ENCODE measurements at places on chromosomes 1 and 21. TPM values are rescaled to one million over a fixed set of nuclear protein-coding genes. Genes with fewer than 3 reads are reported as not detected.

OPRD1 gene
- 0.05 TPM for total RNA-seq

- no peak for DNase-seq
Measured at GRCh38 chr1:12296016-12296415, 66.2 kb downstream of the VPS13D start.

DNA sequence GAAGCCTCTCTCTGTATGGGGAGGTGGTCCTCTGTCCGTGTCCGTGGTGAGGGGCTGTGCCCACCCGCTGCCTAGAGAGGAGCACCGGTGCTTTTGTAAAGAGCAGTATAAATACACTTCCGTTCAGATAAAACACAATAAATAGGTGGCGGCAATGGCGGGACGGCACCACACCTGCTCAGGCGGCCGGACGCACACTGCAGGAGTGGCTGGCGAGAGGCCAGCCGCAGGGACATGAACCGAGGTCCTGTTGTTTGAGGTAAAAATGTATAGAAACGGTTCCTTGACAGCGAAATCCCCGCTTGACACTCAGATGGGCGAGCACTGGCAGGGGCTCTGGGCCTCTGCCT, 40.8 kb downstream of the KRTAP10-1 start:
- DNase-seq, result no peak

- DNase-seq, result no peak
Measured at GRCh38 chr1:178405137-178405536, 91.6 kb downstream of the CLEC20A start.

DNA sequence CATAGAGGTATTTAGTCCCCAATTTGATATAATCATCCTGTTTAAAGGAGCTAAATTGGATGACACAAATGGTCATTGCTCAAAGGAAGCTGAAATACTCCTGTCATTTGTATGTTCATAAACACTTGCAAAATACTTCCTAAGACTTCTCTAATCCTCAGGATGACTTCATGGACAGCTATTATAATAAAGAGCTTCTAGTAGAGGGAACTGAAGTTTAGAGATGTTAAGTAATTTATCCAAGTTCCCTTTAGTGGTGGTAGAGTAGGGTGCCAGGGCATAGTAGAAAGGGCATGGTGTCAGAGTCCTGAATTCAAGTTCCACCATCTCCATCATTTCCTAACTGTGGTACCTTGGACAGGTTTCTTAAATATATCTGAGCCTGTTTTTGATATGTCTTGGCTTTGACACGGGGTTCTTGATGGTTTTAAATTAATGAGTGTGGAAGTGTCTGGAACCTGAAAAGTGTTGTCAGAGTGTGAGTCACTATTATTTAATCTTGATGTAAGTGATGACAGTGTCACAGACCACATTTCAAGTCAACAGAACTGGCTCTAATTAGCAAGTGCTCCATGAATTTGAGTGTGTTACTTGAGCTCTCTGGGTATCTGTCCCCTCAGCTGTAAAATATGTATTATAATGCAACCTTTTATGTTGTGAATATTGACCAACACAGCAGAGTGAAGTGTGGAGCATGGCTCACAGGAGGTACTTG, 12.1 kb upstream of the GBP6 start:
- DNase-seq, result no peak

GRCh38 chr1:233654658-233655280, 40.9 kb downstream of the KCNK1 start:
- no peak for DNase-seq

GRCh38 chr21:40675017-40675416, 171.9 kb downstream of the DSCAM start:
- no peak for DNase-seq

GRCh38 chr1:94899756-94900155, 27.2 kb downstream of the CNN3 start:
- DNase-seq, result no peak

DNA sequence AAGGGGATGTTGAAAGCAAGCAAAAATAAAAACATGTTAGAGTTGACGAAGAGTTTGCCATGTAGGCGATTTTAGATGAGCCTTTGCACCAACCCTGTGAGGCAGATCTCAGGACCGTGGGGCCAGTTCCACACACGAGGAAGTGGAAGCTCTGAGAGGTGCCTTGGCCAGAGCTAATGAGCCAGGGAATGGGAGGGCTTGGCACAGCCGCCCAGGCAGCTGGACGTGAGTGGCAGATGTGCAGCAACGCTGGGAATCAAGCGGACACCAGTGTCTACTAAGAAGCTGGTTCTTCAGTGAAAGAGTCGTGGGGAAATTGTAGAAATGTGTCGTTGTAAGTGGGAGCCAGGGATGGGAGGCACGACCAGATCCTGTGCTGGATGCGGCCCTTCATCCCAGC, 58.9 kb upstream of the COL6A1 start:
- DNase-seq, result no peak

DNA sequence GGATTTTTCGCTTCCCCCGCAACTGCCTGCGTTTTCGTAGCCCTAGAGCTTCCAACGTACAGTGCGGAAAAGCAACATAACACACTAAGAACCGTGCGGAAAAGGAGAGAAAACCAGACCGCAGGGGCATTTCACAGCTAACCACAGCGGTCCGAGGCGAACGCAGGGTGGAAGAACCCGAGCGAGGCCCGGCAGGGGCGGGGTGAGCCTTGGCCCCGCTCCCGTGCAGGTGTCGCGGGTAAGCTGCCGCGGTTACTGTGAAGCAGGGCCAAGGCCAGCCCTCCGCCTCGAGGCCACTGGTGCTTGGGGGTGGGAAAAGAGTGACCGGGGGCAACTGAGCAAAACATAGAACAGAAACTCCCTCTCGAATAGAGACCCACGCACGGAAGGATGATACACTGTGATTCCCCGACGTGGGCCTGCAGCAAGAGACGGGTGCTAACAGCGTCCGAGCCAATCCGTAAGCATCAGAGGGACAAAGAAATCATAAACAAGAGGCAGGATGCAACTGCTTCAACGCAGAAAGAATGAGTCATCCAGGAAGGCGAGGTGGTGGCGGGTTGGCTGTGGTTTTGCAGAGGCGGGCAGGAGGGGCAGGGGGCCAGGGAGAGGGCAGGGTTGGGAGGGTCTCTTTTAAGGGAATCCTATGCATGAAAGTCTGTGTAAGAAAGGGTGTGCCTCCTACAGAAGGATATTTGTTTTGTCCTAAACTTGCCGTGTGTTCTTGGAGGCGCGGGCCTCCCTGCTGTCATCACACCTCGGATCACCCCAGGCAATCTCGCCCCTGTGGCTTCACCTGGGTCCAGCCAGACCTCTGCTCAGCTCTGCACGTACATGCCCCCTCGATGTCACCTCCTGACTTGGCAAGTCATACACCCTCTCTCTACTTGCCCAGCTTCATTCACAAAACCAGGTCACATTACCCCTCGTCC, 7.3 kb downstream of the GNG4 start:
- DNase-seq, result peak; percentile 76

DNA sequence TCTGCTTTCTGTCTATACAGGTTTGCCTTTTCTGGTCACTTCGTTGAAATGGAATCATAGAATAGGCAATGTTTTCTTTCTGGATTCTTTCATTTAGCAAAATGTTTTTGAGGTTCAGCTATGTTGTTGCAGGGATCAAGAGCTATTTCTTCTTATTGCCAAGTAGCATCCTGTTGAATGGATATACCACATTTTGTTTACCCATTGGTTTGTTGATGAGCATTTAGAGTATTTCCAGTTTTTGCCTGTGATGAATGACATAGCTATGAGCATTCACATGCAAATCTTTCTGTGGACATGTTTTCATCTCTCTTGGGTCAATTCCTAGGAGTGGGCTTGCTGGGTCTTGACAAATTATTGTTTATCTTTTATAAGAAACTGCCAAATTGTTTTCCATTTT, 115.5 kb downstream of the ACTL8 start:
- no peak for DNase-seq

DNA sequence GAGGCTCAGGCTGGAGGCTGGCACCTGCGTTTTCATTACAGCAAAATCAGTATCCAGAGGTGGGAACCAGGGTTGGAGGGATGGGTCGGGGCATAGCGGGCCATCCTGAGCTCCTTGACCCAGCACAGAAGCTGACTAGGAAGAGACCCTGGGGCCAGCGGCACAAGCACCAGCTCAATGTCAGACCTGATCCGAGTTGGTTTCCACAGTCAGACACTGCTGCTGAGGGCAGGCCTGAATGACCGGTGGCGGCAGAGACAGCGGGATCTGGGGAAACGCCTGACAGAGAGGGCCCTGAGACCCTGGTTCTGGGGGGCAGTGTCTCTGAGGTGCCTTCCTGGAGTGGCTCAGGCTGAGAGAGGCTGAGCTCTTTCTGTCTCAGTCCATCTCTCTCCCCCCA, 162.0 kb upstream of the C1orf174 start:
- no peak for DNase-seq

LCE1C gene
- not detected for total RNA-seq

GRCh38 chr1:234505769-234506102, 26.8 kb upstream of the TARBP1 start:
- DNase-seq, result no peak
